ENCODE measurements at places on chromosomes 12 and 14.

DNA sequence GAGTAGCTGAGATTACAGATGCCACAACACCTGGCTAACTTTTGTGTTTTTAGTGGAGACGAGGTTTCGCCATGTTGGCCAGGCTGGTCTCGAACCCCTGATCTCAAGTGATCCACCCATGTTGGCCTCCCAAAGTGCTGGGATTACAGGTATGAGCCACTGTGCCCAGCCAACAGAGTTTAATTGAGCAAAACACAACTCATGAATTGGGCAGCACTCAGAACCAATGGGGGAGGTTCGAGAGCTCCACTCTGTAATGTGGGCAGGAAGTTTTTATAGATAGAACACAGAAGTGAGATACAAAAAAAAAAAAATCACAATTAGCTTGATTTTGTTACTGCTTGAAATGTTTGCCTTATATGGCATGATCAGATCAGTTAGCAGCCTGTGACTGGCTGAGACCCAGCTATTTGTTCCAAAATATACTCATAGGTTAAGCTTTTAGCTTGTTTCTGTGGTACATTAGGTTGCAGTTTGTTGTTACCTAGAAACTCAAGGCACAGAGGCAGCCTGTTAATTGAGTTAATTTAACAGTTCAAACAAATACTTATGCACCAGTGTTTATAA is 1.4 kb upstream of the P2RX2 start:
- DNase-seq, result no peak

DNA sequence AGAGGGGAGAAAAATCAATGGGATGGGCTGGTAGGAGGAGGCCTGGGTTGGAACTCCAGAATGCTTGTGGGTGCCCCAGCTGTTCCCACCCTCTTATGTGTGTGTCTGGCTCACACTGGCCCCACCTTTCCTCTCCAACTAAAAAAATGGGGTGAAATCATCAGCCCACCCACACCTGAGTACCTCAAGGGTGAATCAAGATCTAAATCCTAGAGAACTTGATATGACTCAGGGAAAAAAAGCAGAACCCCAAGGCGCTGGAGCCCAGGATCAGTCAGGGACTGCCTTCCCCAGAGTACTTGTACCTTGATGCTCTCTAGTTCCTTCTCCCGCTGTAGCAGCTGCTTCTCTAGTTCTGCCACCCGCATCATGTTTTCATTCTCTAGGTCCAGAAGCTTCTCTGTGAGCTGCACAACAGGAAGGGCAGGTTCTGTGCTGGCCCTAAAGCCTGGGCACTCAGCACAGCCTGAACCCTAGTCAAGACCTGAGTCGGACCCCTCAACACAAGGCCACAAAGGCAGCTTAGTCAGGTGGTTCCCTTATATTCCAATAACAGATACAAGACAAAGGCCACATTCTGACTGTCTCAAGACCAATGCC is 29.7 kb downstream of the PRPF40B start:
- DNase-seq, result no peak

DNA sequence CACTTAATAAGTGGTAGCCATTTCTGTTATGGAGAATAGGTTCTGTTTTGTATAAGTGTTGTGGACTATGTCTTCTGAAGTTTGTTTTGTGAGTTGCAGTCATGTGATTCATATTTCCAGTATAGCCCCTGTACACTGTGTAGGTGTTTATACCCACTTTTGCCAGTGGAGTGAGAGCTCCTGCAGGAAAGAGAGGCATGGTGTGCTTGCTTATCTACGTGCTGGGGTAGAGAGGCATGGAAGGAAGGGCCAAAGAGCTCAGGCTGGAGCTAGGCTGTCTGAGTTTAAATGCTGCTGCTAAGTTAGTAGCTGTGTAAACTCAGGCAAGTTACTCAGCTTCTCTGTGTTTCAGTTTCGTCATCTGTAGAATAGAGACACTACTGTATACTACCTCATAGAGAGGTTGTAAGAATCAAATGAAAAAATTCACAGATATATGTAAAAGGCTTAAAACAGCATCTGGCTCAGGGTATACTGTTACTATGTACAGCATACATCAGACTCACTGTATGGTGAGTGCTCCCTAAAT is 88.2 kb upstream of the SLC38A2 start:
- no peak for DNase-seq

DNA sequence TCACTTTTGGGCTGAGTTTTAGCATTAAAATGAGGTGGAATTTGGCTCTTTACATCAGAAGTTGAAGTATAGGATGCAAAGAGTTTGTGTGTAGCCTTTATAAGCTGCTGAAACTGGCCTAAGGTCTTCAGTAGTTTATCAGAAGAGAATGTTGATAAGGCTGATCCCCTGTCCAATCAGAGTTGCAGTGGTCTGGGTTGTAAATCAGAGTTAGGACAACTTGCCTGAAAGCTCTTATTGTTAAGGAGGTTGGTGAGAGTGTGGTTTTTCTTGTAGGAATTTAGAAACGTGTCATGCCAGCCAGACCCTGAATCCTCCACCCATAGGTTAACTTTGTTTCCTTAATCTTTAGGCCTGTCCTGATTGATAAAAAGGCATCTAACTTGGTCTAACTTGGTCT is 143.5 kb downstream of the ST8SIA1 start:
- no peak for DNase-seq

DNA sequence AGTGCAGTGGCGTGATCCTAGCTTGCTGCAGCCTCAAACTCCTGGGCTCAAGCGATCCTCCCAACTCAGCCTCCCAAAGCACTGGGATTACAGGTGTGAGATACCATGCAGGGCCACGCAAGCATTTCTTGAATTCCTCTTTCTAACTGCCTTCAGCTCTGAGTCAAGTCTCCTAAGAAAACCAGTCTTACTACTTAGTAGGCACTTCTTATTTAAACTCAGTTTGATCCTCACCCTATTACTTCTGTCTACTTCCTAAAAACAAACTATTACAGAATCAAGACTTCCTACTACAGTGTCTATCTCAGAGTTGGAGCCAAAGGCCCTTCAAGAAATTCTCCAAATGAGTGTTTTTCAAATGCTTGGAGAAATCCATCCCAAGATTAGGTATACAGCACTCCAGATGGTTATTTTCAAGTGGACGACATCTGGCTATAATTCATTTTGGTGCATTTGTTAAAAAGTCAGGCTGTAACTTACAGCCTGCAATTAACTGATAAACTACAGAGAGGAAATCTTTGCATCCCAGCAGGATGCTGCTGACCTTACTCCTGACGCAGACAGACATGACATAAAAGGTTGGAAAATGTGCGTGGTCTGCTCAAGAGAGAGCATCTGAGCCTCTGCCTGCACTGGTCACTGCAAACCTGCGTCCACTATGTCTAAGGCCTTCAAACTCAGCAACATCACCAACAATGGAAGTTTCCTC is 34.7 kb downstream of the SSH1 start:
- DNase-seq, result no peak
